Right renal cortex interstitium (tissue), 3 donors: ENCODE measurements at places on chromosomes 2 and 18.

GRCh38 chr2:195985741-195986140, 82.9 kb downstream of the DNAH7 start:
- DNase-seq, result no peak

DNA sequence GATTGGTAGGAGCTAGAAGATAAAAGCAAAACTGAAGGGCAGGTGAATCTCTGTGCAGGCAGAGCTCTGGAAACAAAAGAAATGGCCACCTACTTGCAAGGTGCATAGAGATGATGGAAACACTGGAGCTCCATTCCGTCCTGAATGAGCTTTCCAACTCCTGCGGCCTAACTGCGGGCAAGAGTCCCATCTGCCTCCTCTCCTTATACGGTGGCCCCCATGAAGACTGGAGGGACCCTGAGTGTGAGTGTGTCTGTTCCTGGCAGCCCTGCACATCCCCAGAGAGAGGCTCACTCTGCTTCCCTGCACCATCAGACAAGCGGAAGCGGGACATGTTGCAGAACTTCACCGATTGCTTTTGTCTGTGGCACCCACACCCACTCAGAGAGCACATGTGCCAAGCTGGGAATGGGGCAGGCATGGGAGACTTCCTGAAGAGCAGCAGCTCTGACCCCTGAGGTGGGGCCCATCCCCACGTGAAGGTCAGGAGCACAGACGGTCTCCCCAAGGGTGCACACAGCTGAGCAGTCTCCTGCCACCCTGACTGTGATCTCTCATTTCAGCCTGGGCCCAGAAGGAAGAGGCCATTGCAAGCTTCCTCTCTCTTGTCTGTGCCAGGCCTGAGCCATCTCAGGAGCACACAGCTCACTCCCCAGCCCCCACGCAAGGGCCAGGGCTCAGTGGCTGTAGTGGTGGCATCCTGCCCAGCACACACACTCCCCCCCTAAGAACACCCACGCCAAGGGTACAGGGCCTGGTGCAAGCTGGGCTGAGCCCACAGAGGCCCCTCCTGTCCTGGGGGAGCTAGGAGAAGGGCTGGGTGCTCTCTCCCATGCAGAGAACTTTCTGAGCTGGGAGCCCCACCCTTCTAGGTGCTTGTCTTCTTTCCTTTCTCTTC, 75.3 kb downstream of the STPG4 start:
- DNase-seq, result no peak

DNA sequence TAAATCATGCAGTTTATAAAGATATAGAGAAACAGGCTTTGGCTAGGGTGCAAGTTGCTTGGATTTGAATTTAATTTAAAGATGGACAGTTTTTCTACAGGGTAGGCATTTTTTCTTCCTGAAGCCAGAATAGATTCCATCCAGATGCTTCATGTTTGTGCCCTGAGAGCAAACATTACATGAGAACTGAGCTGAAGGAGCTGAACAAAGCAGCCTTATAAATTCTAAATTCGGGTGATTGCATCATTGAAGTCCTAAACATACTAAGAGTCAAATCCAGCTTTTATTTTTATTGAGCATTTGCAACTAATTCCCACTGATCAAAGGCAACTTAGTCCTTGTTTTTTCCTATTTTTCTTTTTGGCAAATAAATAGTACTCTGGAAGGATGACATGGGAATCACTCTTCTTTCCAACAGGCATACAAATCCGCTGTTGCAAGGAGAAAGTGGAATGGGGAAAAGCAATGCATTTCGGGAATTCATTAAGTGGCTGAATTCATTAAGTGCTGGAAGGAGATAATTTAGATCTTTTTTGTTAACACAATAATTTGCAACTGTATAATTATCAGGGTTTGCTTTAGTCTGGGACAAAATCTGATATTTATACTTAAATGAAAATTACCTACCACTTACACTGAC, 828.0 kb downstream of the SLC4A3 start:
- no peak for DNase-seq

DNA sequence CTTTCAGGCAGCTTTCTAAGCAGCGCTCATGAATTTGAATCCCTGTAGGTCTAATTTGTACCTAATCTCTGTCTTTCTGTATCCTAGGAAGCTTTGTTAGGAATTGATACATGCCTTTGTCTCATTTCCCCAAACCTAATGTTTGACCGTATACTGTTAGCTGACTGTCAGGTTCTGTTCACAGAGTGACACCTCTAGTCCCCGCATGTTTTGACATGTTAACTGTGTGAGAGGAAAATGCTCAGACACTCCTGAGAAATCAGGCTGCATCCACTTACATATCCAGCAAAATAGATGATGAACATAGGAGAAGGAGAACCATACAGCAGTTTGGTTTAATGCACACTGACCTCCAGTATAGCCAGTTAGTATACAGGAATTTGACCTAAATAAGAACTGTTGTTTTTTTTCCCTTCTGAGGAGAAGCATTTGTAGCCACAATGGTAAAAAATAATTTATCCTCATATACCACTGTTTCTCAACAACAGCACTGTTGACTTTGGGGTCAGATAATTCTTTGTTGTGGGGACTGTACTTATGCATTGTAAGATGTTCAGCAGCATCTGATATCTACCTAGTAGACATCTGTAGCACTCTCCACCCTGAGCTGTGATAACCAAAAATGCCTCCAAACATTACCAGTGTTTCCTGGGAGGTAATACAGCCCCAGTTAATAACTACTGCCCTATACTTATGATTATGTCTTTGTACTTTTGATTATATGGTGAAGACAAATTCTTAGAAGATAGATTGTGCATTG, 130.9 kb downstream of the NCOA1 start:
- DNase-seq, result no peak

GRCh38 chr2:85854166-85854509, 34.7 kb downstream of the ST3GAL5 start:
- DNase-seq, result no peak

GRCh38 chr2:29517413-29517812, 402.2 kb downstream of the CLIP4 start:
- DNase-seq, result no peak

DNA sequence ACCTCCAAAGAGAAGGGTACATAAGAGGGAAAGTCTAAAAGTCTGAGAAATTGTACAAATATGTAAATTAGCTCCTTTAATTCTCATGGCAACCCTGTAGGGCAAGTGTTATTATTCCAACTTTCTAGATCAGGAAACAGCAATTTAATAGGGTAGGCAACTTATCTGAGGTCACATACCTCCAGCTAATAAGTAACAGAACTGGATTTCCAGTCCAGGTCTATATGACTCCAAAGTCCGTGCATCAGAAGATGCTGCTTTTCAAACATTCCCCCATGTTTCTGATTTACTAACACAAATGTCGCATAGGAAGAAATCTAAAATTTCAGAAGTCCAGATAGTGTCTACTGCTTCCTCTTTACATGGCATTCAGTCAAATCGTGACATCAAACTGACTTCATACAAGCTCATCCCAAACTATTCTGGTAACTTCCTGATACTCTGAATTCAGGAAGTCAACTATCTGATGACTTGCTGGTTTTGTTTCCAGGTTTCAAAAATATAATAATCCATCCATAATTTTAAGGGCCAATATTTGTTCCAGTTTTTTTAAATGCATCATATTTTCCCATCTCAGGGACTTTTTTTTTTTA, 419.3 kb upstream of the ACVR2A start:
- no peak for DNase-seq

DNA sequence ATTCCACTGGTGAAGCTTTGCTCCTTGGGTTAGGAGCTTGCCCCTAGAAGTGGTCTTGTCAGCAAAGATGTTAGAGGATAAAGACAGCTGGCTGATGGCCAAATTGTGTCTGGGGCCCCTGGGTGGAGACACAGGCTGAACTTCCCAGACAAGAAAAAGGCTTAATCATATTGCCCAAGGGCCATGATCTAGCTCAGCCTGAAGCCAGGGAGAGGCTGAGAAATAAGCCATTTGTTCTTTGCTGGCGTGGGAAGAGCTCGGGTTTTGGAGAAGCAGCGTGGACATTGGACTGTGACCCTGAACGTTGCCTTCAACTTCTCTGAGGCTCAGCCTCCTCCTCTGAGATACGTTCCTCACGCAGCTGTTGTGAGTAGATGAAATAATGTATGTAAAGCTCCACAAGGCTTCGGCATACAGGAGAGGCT, 153.0 kb downstream of the ZFP36L2 start:
- no peak for DNase-seq

DNA sequence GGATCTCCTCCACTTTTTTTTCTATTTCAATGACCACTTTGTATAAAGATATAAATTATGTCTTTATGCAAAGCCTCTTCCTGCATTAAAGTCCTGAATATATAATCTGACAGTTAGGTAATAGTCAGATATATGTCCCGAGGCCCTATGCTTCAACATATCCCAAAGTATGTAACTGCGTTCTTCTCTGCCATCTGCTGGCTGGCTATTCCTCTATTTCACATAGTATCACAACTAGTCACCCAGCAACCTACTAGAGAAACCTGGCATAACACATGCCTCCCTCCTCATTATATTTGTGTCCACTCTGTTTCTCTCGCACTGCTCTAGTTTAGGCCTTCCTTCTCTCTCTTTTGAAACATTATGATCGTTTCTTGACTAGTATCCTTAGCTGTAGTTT, 640.8 kb downstream of the DPP10 start:
- no peak for DNase-seq

GRCh38 chr2:174013315-174013751, 48.2 kb upstream of the SP3 start:
- DNase-seq, result no peak

DNA sequence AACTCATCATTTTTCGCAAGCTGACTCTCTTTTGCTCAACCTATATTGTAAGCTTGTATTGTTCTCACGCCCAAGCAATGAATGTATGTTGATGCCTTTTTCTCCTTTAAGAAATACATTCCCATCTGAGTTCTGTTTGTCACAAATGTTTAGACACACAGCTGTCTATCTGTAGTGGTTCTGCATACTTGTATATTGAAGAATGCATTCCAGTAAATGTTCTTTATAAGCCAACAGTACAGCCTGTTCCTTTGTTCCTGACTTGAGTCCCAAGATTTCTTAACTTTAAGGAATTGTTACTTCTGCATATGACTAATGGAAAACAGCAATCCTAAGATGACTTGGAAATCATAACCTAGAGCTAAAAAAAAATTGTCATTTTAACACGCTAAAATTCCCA, 849.1 kb upstream of the POU3F3 start:
- no peak for DNase-seq

GRCh38 chr2:236748385-236748784, 178.8 kb downstream of the ACKR3 start:
- DNase-seq, result no peak

- DNase-seq, result no peak
Measured at GRCh38 chr18:63850020-63850419, 37.5 kb upstream of the SERPINB2 start.

DNA sequence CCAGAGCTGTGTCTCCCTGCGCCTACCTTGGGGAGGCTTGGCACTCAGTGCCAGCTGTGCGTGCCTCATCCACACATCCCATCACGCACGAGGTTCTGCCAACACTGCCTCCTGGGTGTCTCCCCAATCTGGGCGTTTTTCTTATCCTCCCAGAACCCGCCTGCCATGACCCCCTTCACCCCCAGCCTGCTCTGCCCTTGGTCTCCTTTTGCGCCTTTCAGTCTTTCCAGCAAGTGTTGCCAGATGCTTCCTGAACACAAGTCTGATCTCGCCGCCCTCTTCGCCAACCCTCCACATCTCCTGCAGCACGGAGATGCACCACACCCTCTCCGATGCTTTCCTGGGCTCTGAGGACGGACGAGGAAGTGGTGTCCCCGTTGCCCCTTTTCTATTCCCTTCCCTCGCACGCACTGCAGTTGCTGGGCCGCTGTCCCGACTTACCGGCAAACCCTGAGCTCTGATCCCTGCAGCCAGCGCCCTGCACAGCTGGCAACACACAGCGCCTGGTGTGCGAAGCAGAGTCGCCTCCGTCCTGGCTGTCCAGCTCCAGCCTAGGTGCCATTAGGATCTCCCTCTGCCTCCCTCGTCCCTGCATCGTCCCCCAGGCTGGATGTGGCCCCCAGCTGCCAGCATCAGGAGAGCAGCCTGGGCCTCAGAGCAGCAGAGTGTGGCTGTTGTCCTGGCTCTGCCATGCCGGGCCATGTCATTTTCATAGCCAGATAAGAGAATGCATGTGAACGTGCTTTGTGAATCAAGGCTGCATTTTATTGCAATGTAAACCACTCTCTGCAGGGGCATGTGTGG, 22.6 kb upstream of the ALLC start:
- DNase-seq, result no peak

GRCh38 chr2:133599811-133600210, 31.5 kb upstream of the NCKAP5 start:
- DNase-seq, result no peak

DNA sequence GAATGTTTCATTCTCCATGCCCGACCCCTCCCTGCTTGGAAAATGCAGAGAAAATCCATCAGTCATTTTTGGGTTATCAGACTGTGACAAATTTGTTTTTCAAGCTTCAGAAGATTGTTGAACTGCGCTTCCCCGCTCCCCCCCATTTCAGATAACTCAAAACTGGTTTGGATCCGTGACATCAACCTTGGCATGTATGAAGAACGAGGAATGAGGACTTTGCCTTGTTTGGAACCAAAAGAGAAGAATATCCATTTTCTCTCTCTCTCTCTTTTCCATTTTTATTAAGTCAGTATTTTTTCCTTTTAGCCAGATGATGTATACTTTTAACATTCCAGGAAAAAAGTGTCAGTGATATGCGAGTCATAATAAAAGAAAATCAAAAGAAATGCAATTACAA, 171.6 kb downstream of the BCL2 start:
- no peak for DNase-seq

- DNase-seq, result no peak
Measured at GRCh38 chr2:67142071-67142470, 255.1 kb upstream of the ETAA1 start.

DNA sequence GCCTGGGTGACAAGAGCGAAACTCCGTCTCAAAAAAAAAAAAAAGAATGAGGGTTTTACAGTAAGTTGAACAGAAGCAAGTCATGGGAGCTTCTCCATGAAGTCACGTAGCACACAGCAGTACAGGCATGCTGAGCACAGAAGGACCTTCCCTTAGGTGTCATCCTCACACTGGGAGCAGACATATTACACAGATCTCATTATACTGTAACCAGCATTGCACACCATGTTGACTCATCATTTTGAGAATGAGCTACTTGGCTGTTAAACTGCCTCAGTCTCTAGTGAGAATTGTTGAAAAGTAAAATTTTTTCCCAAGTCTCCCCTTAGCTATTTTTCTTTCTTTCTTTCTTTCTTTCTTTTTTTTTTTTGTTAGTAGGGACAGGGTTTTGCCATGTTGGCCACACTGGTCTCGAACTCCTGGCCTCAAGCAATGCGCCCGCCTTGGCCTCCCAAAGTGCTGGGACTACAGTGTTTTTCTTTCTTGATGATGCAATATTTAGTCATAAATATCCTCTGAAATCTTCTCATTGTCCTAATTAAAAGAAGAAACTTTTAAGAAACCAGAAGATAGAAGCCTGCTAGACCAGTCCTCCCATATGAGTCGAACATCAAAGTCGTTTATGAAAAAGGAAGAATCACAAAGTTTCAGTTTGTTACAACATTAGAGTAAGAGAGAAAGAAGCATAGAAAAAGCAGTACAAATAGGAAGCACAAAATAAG, 37.9 kb upstream of the PPP1CB start:
- no peak for DNase-seq

- no peak for DNase-seq
Measured at GRCh38 chr2:152924722-152925121, 206.3 kb downstream of the ARL6IP6 start.

GRCh38 chr2:33298233-33298632, 178.2 kb upstream of the RASGRP3 start:
- DNase-seq, result no peak

- DNase-seq, result no peak
Measured at GRCh38 chr2:237857791-237858190, 1.6 kb upstream of the RAMP1 start.

GRCh38 chr2:242019344-242019743, 149.8 kb downstream of the RTP5 start:
- no peak for DNase-seq
